ENCODE measurements at places on chromosomes 16 and 17.

DNA sequence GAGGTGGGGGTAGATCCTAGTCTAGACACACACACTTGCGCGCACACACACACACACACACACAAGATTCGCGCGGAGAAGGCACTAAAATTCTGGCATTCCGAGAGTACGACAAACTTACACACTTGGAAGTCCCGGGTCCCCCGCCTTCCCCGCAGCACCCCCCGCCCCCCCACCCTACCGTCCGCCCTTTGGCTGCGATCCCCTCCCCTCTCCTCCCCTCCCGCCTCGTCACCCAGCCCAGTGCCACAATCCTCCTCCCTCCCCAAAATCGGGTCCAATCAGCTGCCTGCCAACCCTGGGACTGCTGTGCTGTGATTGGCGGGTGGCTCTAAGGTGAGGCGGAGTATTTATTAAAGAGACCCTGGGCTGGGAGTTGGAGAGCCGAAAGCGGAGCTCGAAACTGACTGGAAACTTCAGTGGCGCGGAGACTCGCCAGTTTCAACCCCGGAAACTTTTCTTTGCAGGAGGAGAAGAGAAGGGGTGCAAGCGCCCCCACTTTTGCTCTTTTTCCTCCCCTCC lies at the start of gene SOX9:
Gene SOX9 (plus strand): TSS at position 379 of the 522 bp plus-strand sequence. CDS start 372 bp downstream, outside the sequence.
- DNase-seq: peak; percentile 92

- no peak for DNase-seq
Measured at GRCh38 chr16:16033208-16033717, 83.8 kb downstream of the ABCC1 start.

DNA sequence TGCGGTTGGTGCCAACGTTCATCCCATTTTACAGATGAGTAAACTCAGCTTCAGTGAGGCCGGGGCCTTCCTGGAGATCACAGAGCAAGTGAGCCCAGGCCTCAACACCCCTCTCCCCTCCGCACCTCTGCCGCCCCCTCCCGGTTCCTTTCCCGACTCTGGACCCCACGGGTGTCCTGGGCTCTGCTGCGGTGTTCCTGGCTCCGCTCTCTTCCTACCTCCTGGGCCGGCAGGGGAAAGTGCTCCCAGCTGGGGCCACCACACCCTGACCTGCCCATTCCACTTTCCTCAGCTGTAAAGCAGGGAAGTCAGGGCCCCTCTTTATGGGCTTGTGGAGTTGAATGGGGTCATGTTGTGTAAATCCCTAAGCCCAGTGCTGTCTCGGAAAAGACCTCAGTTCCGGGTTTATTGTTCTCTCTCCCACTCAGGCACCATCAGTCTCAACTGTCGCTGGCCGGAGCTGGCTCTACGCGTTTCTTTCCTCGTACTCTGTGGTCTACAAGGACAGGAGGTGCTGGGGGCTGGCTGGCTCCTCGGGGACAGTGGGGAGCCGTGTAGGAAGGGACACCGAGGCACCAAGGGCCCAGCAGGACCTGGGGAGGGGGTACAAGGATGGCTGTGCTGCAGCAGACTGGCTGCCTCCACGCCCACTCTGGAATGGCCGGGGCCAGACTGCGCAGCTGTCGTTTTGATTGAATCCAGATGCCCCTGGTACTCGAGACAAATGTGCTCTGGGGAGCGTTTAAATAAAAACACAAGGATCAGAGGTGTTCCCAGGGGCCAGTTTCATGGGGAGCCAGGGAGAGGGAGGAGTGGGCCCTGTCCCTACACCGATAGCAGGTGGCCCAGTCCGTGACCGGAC lies 21.7 kb upstream of the ACSF3 start:
- no peak for DNase-seq

GRCh38 chr16:79912592-79913310 lies 312.2 kb upstream of the MAF start:
- DNase-seq: no peak

DNA sequence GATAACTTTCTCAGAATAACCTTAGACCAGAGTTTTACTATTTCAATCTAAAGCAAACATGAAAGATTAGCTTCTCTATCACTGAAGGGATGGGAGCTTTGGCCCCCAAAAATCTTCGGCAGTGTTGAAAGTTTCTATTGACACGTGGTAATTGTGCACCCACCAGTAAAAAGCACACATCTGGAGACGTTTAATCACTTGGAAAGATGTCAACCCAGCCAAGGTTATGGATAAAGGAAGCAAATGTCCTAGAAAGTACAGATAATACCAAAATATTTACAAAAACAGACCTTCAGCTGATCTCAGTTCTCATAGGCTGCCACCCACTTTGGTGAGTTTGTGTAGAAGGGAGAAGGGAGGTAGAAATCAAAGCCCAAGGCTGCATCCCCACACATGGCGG lies 5.3 kb downstream of the MYCBPAP start:
- DNase-seq: no peak

GRCh38 chr17:7048968-7049367 lies 5.1 kb upstream of the SLC16A11 start:
- no peak for DNase-seq

DNA sequence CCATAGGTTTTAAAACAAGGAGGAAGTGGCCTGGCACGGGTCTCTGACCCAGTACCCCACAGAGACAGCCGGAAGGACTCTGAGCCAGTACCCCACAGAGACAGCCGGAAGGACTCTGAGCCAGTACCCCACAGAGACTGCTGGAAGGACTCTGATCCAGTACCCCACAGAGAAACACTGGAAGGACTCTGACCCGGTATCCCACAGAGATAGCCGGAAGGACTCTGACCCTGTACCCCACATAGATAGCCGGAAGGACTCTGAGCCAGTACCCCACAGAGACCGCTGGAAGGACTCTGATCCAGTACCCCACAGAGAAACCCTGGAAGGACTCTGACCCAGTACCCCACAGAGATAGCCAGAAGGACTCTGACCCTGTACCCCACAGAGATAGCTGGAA lies 49.0 kb downstream of the TRARG1 start:
- no peak for DNase-seq

- no peak for DNase-seq
Measured at GRCh38 chr17:67068999-67069398, 24.6 kb downstream of the CACNG1 start.

DNA sequence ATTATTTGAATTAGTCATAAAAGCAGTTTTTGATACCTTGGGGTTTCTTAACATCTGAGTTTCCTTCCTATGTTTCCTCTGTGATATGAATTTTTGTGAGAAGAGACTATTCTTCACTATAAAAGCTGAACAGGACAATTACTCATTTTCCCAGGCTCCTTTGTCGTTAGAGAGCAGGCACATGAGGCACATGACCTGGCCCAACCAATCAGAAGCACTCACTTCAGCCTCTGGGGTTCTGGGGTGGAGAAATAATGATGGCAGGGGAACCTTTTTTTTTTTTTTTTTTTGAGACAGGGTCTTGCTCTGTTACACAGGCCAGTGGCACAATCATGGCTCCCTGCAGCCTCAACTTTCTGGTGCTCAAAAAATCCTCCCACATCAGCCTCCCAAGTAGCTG lies 145.5 kb upstream of the ASIC2 start:
- DNase-seq: no peak

DNA sequence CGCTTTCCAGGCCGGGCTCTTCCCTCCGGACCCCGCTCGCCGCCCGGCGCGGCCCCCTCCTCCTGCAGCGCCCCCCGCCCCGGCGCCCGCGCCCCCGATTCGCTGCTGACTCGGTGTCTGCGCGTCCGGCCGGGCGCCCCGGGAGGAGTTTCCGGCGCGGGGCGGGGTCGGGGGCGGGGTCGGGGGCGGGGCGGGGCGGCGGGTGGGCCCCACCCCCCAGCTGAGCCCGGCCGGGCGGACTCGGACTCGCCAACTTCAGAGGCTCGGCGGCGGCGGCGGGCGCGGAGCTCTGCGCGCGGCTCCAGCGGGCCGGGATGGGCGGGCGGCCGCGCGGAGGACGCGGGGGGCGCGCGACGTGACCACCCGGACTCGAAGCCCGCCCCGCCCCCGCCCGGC lies at the start of gene METRNL:
Gene METRNL (plus strand): TSS at position 258 of the 396 bp plus-strand sequence. CDS start 207 bp downstream, outside the sequence.
- peak; percentile 27 for DNase-seq

- peak; percentile 98 for DNase-seq
Measured at GRCh38 chr16:14632693-14633569, at the start of gene BFAR. Gene BFAR (plus strand): TSS chr16:14632951. CDS start chr16:14644347, 11,396 bp downstream.

DNA sequence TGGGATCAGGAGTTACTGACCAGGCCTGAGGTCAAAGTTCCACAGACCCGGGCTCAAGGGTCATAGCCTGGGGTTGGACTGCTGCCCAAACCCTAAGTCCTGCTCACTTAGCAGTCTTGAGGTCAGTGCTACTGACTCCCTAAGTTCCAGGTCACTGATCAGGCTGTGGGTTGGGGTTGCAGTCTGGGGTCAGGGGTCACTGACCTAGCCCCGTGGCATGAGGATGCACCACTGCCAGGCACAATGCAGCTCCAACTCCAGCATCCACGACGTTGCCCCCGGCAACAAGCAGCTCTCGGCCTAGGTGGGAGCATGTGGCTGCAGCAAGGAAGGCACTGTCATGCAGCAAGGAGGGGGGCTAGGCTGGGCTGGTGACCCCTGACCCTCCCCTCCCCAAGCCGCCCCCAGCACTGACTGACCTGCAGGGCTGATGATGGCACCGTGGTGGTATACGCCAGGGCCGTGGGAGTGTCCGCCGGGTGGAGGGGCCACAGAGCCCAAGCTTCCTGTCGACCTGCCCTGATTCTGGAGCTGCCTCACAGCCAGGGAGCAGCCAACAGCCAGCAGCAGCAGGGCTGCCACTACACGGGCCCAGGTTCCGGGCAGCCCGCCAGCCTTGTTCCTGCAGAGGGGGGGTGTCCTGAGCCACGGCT lies 1.1 kb downstream of the GGT6 start:
- no peak for DNase-seq

GRCh38 chr17:2195729-2196128 lies 107.9 kb downstream of the SMG6 start:
- DNase-seq: no peak

DNA sequence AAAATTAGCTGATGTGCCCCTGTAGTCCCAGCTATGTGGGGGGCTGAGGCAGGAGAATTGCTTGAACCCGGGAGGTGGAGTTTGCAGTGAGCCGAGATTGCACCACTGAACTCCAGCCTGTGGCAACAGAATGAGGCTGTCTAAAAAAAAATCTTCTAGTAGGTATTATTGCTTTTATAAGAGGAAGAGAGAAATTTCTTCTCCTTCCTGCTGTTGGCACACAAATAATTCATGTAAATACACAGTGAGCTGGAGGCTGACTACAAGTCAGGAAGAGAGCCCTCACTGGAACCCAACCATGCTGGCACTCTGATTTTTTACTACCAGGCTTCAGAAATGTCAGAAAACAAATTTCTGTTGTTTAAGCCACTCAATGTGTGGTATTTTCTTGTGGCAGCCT lies 6.7 kb downstream of the PRDM7 start:
- no peak for DNase-seq

GRCh38 chr16:11016524-11016988 lies 72.2 kb downstream of the CLEC16A start:
- DNase-seq: no peak

GRCh38 chr17:61436995-61437704 lies 15.1 kb upstream of the TBX4 start:
- DNase-seq: no peak

GRCh38 chr16:83806731-83807130 lies 1.0 kb upstream of the HSBP1 start:
- DNase-seq: no peak

DNA sequence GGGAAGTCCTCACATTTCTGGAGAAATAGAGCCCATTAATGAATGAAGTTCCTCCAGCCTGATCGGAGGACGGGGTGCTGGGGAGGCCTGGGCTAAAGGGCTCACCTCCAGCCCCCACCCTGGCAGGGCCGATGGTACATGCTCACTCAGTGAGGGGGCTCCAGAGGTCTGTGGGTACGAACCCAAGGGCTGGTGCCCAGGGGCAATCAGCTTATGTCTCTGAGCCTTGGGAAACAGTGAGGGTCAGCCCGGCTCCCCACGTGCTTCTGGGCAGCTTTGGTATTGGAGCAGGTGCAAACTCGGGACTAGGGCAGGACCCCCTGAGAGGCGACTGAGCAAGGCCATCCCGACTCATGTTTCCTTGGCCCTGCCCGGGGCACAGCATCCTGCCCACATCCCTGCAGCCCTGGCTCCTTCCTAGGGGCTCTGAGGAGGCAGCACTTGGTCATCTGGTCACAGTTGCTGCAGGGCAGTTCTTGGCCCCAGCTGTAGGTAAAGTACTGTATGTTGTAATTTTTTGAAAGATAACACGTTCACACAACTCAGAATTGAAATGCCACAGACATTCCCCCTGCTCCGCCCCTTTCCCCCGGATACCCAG lies 969 bp upstream of the CETP start:
- no peak for DNase-seq

GRCh38 chr17:67431249-67432015 lies 54.4 kb downstream of the PITPNC1 start:
- no peak for DNase-seq

- peak; percentile 84 for DNase-seq
Measured at GRCh38 chr16:81076566-81077075, 417 bp downstream of the C16orf46 start.

GRCh38 chr16:75181630-75182029 lies 25.3 kb downstream of the CTRB2 start:
- DNase-seq: no peak

- DNase-seq: no peak
Measured at GRCh38 chr16:50957056-50957455, 194.0 kb downstream of the SALL1 start.

DNA sequence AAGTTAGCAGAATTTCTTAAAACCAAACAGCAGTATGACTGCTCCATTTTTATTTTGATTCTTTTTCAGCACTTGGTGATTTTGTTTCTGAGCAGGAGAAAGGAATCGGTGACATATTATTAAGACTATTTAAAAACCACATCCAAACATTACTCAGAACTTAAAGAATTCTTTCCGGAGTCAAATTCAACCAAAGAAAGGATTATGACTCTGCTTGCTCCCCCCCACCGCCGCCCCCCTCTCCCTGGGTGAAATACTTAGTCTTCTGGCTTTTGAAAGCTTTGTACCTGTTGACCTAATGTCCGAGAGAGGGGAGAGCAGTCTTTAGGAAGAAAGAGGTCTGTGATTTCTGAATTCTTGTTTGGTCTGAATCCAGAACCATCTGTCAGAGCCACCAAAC lies 17.9 kb upstream of the COL1A1 start:
- DNase-seq: no peak
